Activated T-helper 1 cell treated with Interleukin-2 at 50 U/mL for 16 hours (primary cell): ENCODE measurements at places on chromosomes 7 and 10.

GRCh38 chr10:131000743-131001142 lies 310.8 kb downstream of the TCERG1L start:
- no peak for DNase-seq

GRCh38 chr7:30931929-30932540 lies 20.4 kb downstream of the AQP1 start:
- no peak for DNase-seq

DNA sequence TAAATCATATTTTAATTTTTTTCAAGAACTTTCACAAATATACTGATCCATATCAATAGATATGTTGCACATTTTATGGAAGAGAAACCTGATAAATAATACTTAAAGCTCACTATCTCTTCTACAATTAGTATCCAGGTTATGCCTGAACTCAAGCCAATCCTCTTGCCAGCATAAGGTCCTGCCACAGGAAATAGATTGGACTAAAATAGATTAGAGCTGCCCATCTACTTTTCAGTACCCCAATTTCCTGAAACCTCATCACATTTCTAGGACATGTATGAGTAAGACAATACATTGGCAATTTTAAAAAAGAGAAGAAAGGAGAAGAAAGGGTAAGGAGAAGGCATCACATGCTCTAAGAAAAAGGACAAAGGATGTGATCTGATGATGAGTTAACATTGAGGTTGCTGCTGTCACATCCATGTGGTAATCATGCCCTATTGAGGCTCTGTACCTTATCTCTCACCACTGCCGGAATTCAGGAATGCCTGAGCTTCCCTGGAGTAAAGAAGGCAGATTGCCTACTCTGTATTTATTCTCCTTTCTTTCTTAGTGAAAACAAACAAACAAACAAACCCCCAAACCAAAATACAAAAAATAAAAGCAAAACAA lies 199.7 kb downstream of the ANK3 start:
- no peak for DNase-seq

GRCh38 chr10:99667108-99667751 lies 7.9 kb downstream of the ENTPD7 start:
- DNase-seq, result no peak

- DNase-seq, result no peak
Measured at GRCh38 chr7:40219917-40220316, 85.1 kb downstream of the SUGCT start.

DNA sequence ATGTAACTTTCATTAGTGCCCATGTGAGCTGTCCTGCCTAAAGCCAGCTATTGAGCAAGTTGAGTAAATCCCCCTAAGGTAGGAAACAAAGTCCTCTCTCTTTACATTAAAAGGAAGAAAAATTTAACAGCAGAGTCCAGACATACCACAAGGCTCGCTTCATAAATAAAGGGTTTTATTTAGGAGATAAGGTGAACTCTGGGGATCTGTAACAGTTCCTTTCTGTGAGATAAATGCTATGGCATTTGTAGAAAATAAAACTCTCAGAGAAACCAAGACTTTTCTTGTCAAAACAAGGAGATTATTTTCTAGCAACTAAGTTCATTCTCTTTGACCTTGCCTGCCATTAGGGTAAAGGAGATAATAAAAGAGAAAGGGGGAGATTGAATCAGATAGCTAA lies 32.3 kb upstream of the LYZL1 start:
- no peak for DNase-seq

GRCh38 chr7:37362802-37363201 lies 85.9 kb downstream of the ELMO1 start:
- DNase-seq, result no peak

- DNase-seq, result no peak
Measured at GRCh38 chr7:111992601-111993000, 213.6 kb downstream of the DOCK4 start.

DNA sequence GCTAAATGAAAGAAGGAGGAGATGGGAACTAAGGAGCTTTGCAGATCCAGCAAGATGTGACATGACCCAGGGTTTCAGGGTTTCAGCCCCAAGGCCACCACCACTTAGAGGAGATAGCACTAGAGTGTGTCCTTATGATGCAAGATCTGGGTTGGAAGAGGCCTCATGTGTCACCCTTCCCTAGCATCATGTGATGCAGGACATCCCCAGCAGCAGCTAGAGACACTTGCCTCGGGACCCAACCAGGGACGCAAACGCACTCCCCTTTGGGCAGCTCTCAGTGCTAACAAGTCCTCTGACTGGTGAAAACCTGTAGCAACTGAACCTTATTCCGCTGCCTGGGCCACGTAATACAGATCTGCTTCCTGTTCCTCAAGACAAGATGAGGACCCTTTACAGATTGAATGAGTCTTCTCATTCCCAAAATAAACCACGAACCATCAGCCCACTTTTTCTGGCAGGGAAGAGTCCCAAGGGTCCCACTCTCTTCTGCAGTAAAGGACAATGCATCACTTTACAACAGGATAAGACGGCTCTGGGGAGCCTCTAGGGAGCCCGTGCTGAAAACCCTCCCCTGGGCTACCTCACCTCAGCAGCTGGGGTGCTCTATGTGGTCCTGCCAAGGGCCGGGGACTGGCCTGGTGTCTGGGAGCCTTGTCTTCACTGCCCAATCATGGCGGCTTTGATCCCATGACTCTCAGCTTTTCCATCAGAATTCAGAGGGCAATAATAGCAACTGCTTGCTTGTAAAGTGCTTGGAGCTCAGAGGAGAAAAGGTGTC lies 44.8 kb upstream of the GDF10 start:
- DNase-seq, result no peak

- no peak for DNase-seq
Measured at GRCh38 chr10:67471022-67471421, 225.0 kb downstream of the CTNNA3 start.

DNA sequence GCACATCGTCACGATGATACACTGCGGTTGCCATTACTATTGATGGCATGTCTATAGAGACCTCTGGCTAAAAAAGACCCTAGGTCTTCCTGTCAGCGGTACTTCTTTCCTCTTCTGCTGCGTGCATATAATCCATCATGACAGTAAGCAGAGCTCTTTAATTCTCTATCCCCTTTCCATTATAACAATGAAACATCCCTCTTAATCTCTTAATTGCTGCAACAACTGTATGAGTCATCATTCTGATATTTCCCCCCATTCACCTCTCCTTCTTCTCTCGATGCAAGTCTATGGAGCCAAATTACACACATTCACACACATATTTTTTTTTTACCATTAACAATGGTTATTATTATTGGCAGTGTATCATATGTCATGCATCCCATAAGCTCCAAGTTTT lies 45.2 kb upstream of the AKR1E2 start:
- no peak for DNase-seq

GRCh38 chr7:90621747-90622140 lies 25.6 kb downstream of the CDK14 start:
- no peak for DNase-seq

DNA sequence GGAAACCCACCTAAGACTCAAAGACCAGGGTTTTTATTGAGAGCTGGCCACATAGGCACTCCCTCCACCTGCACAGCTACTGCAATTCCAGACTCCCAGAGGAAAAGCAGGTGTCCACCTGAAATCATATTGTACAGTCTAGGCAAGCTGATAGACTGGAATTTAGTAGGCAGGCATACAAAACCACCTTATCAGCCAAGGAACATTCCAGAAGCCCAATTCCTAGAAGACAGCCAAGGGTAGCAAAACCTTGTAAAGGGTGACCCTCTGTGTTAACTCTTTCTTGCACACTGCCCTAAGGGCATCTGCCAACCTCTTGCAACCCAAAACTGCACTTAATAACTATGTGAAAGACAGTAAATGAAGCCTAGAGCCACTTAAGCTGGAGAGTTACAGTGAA lies 5.3 kb downstream of the TMEM176A start:
- DNase-seq, result no peak

DNA sequence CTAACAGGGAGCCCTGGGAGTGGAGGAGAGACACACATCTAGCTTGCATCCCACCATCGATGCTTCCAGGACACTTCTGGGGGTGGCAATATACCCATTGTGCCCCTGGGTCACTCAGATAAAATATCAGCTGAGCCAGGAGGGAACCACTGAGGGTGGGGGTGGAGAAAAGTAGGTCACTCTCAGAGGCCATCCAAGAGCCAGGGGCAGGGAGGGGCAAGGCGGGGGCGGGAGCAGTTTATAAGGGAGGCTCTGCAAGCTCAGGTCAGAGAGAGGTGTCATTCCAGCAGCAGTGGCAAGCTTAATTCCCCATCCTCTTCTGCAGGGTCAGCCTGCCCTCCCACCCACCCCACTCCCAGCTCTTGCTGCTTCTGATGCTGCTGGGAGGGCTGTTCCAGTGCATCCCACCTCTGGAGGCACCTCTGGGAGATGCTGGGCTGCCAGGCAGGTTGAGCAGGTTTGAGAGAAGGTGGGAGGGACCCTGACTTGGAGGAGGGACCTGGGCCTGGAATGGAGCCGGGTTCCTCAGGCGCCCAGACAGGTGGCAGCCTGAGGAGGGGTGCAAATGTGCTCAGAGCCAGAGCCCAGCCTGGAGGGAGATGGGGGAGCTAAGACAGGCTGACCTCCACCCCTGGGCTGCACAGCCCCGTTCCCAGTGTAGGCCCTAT lies 20.1 kb upstream of the TLX1 start:
- DNase-seq, result no peak

- DNase-seq, result no peak
Measured at GRCh38 chr7:3598854-3599253, 297.8 kb downstream of the SDK1 start.

DNA sequence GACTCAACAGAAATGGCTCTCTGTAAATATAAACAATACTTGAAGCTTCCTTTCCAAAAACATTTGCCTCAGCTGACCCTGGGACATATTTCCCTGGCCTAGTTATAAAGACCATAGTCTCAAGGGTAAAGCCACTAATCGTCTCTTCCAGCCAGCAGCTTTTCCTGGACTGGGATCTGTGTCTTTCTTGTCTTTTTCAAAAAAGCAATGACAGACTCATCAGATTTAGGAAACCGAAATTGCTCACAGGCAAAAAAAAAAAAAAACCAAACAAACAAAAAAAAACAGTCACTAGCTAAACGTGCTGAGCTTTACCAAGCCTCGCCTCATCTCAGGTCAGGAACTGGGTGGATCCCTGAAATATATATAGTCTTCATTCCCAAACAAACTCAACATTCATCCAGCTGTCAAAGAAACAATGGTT lies 23.5 kb downstream of the STN1 start:
- no peak for DNase-seq

GRCh38 chr10:123455861-123456260 lies 210.3 kb upstream of the GPR26 start:
- no peak for DNase-seq

- DNase-seq, result no peak
Measured at GRCh38 chr7:389911-390601, 100.1 kb downstream of the FOXL3 start.

GRCh38 chr10:77713521-77714280 lies 76.1 kb upstream of the KCNMA1 start:
- DNase-seq, result no peak

DNA sequence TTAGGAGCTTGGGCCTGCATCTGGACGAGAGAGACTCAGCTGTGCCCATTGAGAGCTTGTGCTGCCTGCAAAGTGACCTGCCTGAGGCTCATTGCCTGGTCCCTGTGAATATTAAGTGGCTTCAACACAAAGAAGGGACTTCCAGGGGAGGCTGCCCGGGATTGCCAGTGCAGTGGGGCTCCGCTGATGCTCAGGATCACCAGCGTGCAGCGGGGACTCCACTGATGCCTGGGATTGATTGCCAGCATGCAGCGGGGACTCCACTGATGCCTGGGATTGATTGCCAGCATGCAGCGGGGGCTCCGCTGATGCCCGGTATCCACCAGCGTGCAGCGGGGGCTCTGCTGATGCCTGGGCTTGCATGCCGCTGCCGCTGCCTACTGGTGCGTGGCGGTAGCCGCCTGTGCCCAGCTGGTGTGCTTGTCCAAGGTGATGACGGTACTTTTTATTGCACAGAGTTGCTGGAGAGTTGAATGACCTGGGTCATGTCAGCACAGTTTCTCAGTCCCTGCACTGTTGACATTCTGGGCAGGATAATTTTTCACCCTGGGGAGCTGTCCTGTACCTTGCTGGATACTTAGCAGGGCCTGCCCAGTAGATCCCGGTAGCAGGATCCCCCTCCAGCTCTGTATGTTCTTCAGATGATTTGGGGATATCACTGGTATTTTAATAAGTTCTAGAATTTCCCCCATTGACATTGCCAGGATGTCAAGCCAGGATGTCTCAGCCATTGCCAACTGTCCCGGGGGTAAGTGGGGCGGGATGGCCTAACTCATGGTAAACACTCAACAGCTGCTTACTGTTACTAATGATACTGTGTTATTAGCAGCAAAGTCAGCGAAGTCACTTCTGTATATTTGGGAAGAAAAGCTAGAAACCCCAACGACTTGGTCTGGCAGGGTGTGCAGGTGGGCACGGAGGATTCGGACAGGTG lies 13.0 kb downstream of the DOCK1 start:
- no peak for DNase-seq

GRCh38 chr7:131546583-131547141 lies 9.8 kb downstream of the PODXL start:
- DNase-seq, result no peak

DNA sequence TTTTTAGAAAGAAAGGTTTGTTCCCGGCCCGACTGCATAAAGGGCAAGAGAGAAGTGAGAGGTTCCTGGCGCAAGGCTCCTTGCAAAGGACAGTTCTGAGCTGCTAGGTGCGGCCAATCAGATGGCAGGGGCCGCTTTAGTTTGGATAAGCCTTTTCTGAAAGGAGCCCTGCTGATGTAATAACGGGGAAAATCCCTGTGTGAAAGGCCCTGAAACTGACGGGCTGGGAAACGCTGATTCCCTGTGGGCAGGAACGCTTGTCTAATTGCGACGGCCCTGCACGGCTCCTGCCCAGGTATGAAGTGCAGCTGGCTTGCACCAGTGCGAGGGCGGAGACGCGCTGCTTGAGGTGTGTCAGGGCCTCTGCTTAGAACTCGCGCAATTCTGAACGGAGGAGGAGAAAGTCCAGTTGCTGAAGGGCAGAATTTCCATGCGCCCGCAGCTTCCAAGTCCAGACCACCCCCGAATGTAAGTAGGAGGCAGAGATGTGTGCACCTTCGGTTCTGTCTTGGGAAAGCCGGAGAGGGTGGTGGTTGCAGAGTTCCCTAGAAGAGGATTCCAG lies 30.5 kb downstream of the TACC2 start:
- no peak for DNase-seq

GRCh38 chr10:121404611-121405010 lies 193.6 kb downstream of the FGFR2 start:
- no peak for DNase-seq
